ENCODE measurements at places on chromosomes 7 and 10.

- peak; percentile 48 for DNase-seq
Observed at GRCh38 chr10:91389636-91390512, 20.3 kb upstream of the HECTD2 start.

DNA sequence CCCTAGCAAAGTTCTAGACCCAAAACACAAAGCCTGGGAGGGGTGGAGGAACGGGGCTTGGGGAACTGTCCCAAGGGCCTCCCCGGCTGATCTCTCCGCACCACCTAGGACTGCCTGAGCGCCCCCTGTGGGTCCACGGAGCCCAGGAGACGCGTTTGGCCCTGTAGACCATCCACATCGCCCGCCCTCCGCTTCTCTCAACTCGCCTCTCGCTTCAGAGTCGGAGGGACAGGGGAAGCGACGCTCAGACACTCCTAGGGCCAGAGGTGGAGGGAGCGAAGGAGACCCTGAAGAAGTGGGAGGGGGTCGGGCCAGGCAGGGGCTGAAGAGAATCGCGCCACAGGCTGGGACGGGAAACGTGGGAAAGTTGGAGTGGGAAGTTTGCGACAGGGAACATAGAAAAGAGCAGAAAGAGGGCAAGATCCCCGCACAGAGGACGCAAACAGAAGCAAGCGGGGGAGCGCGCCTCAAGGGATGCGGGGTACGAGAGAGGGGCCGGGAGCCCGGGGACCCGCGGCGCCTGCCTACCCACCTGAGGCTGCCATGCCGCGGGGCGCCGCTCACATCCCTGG lies 378 bp downstream of the PIK3AP1 start:
- DNase-seq: peak; percentile 74

- no peak for DNase-seq
Observed at GRCh38 chr7:38453168-38453567, 178.0 kb downstream of the AMPH start.

DNA sequence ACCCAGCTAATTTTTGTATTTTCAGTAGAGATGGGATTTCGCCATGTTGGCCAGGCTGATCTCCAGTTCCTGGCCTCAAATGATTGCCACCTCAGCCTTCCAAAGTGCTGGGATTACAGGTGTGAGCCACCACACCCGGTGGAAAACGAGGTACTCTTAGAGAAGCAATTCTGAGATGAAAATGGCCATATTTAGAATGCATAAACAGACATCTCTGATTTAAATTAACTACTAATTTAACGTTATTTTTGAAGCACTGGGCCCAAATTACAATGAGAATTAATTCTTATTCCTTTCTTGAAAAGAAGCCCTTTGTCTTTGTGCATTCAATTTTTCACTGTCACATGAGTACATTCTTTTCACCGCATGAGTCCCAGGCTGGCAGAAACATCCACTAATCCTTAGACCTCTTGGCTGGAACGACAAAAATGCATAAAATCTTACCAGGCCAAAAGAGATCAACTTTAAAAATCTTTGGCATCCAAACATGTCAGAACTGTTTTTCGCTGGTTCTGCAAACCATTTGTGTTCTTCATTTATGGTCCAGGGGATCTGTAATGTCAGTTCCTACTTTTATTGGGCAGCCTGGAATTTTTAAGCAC lies 60.1 kb upstream of the CAPZA2 start:
- DNase-seq: no peak

DNA sequence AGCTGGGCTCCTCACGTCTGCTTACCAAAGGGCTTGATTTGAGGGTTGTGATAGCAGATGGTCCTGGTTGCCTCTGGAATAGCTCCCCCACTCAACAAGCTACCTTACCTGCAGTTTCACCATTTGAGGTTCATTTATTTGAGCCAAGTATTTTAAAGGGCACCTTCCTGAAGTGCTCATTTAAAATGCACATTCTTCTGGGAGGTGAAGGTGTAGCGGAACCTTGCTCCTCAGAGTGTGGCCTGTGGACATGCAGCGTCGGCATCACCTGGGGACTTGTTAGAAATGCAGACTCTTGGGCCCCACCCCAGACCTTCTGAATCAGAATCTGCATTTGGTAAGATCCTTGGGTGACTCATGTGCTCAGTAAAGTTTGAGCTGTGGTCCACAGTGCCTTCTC lies 2.3 kb downstream of the CDH23 start:
- DNase-seq: no peak

- peak; percentile 85 for DNase-seq
Observed at GRCh38 chr7:151925446-151926335, 30.6 kb upstream of the GALNTL5 start.

GRCh38 chr7:33876596-33877274 lies 28.6 kb upstream of the BMPER start:
- DNase-seq: no peak

DNA sequence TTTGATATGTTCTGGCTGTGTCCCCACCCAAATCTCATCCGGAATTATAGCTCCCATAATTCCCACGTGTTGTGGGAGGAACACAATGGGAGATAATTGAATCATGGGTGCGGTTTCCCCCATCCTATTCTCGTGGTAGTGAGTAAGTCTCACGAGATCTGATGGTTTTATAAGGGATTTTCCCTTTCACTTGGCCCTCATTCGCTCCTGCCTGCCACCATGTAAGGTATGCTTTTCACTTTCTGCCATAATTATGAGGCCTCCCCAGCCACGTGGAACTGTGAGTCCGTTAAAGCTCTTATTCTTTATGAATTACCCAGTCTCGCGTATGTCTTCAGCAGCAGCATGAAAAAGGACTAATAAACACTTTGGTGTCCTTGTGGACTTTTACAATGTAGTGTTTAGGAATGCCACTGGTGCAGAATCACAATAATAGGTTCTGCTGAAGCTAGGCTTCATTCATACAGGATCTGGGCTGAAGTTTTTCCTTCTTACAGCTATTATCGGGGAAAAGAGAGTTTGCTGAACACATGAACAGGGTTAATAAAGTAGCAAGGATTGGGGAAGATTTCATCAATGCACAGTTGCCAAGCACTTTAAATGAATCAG lies 74.3 kb downstream of the CPED1 start:
- DNase-seq: no peak

GRCh38 chr7:80524693-80525092 lies 12.8 kb upstream of the GNAT3 start:
- no peak for DNase-seq

DNA sequence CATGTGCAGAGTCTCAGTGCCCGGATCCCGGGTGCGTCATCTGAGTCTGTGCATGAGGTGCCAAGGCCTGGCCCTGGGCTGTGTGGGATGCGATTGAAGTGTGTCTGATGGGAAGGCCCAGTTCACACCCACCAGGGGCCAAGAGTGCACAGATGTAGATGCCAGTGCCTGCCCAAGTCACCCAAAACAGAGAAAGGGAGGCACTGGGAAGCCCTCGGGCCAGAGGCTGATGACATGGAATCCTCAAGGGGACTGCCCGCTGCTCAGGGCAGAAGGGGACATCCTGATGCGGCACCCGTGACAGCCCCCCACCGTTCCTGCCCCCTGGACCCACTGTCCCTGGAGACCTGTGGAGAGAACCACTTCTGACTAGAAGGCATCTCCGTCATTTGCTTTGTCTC lies 72.2 kb upstream of the ZNF479 start:
- no peak for DNase-seq

DNA sequence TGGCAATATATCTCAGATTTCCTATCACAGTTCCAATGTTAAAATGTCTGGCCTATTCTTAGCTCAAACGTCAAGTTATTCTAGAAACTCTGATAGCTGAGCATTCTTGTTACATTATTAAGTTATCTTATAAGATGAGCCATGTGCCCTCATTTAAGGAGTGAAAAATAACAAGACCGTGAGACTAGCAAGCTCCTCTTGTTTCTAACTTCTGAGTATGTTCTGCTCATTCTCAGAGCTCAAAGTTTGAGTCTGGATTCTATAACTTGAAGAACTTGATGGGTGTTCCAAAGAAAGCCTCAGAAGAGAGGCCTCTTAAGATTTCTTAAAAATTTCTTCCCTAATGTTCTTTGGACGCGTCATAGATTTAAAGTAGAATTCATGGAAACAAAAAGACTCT lies 215.2 kb downstream of the HTR7 start:
- no peak for DNase-seq

DNA sequence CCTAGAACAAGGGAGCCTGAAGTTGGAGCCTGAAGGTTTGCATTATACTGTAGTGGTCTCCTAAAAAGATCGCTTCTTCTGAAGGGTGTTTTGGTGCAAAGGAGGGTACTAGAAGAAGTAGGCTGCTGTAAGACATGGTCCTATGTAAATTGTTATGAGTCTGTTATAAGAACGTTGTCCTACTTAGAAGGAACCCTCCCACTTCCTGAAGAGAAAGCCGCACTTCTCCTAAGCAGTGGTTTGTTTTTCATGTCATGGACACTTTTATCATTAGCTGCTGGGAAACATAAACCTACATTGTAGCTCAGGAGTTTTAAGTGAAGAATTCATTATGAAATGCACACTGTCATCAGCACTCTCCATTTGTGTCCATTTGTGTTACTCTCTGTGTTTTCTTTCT lies 129.1 kb upstream of the ITGB1 start:
- DNase-seq: no peak

GRCh38 chr7:30546596-30546995 lies 42.0 kb upstream of the GGCT start:
- no peak for DNase-seq

DNA sequence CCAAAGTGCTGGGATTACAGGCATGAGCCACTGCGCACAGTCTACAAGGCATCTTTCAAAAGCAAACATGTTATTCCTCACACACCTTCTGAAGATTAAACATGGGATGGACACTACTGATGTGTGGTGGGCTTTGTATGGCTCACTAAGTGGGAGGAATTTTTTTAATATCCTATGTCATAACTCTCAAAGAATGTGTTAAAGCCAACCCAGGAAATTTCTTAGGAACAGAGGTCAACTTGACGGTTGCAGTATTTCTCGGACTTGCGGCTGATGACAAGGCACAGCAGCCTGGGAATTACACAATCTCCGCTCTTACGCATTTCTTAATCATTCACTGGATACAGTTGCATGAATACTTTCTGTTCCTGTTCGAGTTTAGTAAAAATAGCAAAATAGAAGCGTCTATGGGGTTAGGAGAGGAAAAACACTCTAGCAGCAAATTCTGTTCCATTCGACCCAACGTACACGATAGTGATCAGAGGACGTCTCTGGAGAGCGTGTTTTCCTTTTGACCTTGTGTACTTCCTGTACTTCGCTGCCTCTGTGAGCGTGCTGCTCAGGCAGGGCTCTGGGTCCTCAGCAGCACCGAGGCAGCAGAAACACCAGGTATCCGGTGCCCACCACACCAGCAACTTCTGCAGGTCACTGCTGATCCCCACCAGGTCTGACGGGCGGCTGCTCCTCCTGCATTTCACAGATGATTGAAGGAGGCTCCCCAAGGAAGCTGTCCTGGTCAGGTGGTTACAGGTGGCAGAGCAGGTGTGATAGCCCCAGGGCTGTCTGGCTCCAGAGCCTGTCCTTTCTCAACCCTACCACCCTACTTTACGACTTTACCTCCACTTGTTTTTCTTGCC lies 26.4 kb upstream of the SRGN start:
- peak; percentile 99 for DNase-seq

GRCh38 chr10:118768041-118768919 lies 13.5 kb upstream of the CACUL1 start:
- no peak for DNase-seq

GRCh38 chr10:113093188-113094113 lies 143.4 kb downstream of the TCF7L2 start:
- DNase-seq: peak; percentile 35

DNA sequence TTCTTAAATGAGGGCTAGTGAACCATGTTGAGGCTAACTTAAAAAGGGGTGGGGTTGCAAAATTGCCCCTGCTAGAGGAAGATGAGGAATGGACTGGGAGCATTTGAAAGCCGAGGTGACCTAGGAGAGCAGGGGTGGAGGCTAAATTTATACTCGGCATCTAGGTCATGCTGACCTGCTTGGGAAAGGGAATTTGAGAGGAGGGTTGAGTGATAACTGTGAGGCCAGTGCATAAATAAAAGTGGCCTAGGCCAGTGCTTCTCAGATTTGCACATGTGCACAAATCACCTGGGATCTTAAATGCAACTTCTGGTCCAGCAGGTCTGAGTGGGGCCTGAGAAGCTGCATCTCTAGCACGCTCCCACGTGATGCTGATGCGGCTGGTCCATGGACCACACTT lies 70.4 kb downstream of the CDK1 start:
- no peak for DNase-seq

DNA sequence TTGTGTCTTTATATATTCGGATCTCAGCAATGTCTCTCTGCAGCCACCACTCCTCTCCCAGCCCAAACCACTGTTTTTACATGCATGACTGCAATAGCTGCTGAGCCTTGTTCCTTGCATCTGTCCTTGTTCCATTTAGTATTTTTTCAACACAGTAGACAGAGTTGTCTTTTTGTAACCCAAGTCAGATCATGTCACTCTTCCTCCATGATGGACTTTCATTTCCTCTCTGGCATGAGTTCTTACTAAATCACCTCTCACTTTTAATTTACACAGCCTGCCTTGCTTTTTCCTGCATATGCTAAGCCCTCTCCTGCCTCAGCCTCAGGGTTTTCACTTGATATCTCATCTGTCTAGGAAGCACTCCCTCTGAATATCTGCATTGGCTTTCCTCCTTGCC lies 353.2 kb downstream of the HGF start:
- no peak for DNase-seq

DNA sequence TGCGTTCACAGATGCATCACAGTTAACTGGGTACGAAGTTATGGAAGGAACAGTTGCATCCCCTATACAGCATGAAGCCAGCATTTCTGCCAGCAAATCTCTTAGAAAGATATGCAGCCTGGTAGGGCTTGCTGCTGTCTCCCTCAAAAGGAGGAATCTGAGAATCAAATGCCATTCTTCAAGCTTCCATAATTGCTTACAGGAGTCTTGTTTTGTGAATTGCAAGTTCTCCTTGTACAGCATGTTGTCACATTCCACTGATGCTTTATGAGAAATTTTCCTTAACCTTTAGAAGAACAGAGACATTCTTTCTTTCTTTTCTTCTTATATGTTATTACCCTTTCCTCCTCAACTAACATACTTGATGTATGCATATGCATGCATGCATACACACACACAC lies 134.6 kb downstream of the CHRM2 start:
- DNase-seq: no peak

GRCh38 chr10:53122281-53122680 lies 349.7 kb upstream of the MBL2 start:
- peak; percentile 11 for DNase-seq

GRCh38 chr7:75617634-75618234 lies 121.0 kb downstream of the HIP1 start:
- peak; percentile 100 for DNase-seq

- DNase-seq: no peak
Observed at GRCh38 chr7:1697499-1698125, 27.5 kb downstream of the ELFN1 start.

GRCh38 chr10:24414597-24414996 lies 205.7 kb downstream of the KIAA1217 start:
- no peak for DNase-seq

DNA sequence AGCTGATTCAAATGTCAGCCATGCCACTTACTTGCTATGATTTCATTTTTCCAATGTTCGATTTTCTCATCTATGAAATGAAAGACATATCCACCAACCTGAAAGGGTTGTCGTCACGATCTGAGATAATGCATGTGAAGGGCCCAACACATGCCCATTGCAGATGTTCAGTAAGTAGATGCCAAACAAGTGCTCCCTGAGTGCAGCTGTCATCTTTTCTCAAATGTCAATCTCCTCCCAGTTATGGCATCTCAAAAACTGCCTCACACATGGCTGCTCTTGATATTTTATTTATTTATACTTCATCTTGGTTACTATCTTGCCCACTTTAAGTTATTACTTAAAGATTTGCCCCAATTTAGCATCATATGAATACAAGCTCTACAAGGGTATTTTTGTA lies 16.8 kb downstream of the CPEB3 start:
- no peak for DNase-seq

- no peak for DNase-seq
Observed at GRCh38 chr10:123236126-123236525, 81.9 kb downstream of the BUB3 start.

- no peak for DNase-seq
Observed at GRCh38 chr10:16292366-16292765, 144.4 kb upstream of the PTER start.

Measured in CD14-positive monocyte (primary cell).